ENCODE measurements at places on chromosomes 5 and 9.

GRCh38 chr9:81032030-81032572 is 657.2 kb downstream of the TLE1 start:
- peak; percentile 83 for DNase-seq

GRCh38 chr5:77920359-77921058 is 144.4 kb upstream of the TBCA start:
- no peak for DNase-seq

- peak; percentile 26 for DNase-seq
These were observed 146.2 kb upstream of the GPR151 start for GRCh38 chr5:146662229-146662628.

- no peak for DNase-seq
These were observed 297.2 kb downstream of the SPOCK1 start for GRCh38 chr5:137201876-137202275.

DNA sequence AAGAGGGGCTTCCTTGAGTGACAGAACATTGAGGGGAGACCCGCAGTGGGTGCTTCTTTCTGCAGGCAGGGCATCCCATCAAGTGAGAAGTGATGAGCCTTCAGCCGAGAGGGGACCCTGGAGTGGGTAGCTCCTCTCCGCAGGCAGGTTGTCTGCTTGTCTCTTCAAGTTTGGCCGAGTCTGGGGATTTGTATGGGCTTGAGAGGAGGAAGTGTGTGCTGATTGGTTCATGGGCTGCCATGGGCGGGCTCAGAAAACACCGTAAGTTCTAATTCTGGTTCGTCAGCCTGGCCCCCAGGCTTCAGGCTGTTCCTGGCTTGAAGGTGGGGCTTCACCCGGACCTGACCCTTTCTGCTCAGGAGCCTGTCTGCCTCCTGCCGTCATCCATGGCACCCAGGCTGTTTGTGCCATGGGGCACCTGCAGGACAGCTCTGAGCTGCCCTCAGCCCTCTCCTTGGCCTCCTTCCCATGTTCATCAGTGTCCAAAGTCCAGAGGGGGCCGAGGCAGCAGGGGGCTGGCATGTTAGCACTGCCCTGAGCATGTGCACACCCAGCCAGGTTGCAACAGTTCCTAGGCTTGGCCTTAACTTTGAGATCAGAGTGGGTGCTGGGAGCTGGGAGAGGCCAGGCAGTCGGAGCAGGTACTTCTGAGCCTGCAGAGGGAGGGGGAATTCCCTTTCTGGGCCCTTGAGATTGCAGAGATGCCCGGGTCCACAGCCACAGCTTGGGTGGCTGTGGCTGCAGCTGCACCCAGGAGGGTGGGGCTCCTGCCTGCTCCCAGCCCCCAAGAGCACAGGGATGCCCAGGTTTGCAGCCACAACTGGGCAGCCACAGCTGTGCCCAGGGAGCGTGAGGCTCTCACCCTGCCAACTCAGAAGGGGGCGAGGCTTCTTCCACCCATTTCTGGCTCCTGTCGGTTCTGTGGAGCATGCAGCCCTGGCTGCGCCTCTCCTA is 13.5 kb upstream of the DHFR start:
- DNase-seq, result no peak

DNA sequence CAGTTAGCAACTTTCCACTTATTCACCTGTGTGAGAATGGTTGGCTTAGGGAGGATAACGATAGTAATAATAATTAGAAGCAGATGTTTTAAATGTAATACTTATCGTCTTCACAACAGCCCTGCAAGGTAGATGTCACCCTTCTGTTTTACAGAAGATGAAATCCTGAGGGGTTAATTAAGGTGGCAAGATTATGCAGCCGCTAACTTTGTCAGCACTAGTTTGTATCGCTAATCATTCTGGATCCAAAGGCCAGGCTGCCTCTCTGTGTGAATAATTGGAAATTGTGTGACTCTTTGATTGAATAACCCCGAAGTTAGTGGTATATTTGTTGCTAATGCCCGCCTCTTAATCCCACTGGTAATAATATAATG is 635 bp downstream of the IFT74 start:
- no peak for DNase-seq

DNA sequence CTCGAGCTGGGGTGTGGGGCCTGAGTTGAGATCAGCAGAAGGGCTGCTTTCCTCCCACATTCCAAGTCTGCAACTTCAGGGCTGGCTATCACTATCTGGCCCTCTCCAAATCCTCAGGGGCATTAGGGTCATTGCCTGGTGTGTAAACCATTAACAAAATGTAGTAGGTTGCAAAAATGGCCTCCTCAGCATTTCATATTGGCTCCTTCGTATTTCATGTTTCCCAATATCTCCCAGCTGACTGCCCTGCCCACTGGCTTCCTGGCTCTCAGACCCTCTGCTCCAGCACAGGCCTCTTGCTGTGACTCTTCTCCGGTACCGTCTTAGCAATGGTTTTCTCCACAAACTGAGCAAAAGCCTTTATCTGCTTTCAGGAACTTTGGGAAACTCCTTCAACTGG is 113.8 kb downstream of the GADD45G start:
- DNase-seq, result no peak

DNA sequence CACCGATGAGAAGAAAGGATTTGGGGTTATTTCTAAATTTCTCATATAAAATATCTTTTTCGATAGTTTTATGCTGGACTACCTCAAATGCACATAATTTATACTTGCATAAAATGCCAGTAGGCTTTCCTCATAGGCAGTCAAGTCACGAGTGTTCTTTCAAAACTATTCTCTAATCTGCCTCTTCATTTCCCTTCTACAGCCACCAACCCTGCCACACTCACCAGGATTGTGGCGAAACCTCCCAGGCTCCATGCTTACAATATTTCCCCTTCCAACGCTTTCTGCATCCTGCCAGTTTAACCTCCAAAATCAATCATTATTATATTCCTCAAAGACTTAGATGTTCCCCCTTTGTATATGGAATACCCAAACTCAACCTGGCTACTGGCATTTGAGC is 65.4 kb downstream of the FRMD3 start:
- no peak for DNase-seq

DNA sequence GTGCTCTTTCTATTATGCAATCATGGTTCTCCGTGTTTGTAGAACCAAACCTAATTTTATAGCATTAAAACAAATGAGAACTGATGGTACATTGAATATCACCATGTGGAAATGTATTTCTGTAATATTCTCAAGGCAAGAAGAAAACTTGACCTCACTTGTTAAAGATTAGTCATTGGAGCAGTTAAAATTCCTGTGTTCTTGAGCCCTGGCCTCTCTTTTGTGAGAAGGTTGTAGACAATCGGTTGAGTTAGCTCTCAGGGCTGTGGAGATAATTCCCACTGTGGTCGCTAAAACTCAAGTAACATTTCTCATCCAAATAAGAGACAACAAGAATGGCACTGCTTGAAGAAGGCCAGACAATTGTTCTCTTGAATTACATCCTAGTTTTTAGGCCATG is 216.0 kb upstream of the KLF4 start:
- peak; percentile 49 for DNase-seq

GRCh38 chr9:81592887-81593266 is 96.5 kb downstream of the TLE1 start:
- DNase-seq, result no peak

All from RWPE1 (cell line).